ENCODE measurements at places on chromosomes 16 and 17.

- DNase-seq: no peak
Observed at GRCh38 chr17:74919440-74920305, 3.4 kb downstream of the USH1G start.

DNA sequence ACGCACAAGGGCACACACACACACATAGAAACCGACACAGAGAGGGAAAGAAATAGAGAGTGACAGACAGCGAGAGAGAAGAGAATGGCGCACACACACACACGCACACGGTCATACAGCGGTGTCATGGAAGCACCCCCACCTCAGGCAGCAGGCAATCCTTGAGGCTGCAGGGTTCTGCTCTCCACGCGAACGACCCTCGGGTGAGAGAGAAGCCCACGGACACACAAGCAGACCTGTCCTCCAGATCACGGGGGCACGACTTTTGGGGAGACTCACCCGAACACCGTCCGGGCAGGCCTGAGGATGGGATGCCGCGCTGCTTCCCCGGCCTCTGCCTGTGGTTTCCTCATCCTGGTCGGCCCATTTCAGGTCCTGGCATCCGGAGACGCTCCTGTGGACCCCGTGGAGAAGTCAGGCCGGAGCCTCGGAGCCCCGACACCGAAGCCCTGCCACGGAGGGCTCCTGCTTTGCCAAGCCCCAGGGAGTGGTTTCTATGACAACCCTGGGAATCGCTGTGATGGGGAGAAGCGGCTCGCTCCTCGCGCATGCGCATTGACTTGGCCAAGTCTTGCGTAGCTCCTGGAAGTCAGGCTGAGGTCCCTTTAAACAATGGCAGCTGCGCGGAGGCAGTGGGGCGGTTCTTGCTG, 118.2 kb upstream of the KCNJ18 start:
- peak; percentile 18 for DNase-seq

DNA sequence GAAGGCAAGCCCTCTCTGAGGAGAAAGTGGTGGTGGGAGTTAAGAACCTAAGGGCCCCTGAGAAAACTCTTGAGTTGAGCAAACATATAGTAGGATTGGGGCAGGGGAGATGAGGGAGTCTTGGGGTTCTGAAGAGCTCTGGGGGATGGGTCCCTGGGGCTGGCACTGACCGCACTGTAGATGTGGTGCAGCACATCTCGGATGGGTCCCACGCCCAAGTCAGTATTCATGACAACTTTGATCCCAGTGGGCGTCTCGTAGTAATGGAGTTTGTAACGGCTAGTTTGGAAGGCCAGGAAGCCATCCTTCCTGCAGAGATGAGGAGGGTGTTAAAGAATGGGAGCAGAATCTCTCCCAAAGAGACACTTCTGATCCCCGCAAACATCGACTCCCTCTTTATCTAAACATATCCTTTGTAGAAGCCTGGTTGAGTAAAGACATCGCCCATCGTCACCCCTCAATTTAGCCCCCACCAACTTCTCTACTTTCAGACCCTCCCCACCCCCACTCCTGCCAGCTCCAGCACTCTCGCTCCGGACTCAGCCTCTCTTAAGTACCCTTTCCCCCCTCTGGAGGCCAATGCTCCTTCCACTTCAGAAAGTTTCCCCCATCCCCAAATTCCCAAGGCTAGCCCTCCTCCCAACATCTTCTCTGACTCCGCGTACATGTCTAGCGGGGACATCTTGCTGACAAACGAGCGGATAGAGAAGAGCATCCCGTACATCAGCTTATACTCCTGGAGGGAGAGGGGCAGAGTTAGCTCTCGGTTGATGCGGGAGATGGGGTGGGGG, 710 bp downstream of the TRAPPC1 start:
- no peak for DNase-seq

- DNase-seq: no peak
Observed at GRCh38 chr17:68624381-68624780, 23.2 kb upstream of the FAM20A start.

DNA sequence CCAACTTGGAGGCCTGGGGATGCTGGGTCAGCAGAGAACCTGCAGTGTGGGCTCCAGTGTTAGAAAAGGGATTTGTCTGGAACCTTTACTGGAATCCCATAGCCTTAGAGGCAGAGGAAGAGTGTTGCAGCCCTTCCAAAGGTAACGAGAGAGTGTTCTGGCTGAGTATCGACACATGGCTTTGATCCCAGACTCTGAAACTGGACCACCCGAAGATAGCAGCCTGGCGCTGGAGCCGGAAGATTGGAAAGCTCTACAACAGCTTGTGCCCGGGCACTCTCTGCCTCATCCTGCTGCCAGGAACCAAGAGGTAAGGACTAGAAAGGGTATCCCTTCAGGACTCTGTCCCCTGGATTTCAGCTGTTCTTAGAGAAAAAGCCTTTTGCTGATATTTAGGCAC, 39.7 kb downstream of the REXO5 start:
- no peak for DNase-seq

- no peak for DNase-seq
Observed at GRCh38 chr16:56632848-56633365, 448 bp downstream of the MT1M start.

- DNase-seq: no peak
Observed at GRCh38 chr17:81480140-81481072, 32.2 kb downstream of the ACTG1 start.

- no peak for DNase-seq
Observed at GRCh38 chr17:2928294-2928890, 132.2 kb downstream of the RAP1GAP2 start.
